ENCODE measurements at places on chromosomes 4 and X.

GRCh38 chr4:8328456-8328855 lies 58.9 kb downstream of the HTRA3 start:
- no peak for DNase-seq

DNA sequence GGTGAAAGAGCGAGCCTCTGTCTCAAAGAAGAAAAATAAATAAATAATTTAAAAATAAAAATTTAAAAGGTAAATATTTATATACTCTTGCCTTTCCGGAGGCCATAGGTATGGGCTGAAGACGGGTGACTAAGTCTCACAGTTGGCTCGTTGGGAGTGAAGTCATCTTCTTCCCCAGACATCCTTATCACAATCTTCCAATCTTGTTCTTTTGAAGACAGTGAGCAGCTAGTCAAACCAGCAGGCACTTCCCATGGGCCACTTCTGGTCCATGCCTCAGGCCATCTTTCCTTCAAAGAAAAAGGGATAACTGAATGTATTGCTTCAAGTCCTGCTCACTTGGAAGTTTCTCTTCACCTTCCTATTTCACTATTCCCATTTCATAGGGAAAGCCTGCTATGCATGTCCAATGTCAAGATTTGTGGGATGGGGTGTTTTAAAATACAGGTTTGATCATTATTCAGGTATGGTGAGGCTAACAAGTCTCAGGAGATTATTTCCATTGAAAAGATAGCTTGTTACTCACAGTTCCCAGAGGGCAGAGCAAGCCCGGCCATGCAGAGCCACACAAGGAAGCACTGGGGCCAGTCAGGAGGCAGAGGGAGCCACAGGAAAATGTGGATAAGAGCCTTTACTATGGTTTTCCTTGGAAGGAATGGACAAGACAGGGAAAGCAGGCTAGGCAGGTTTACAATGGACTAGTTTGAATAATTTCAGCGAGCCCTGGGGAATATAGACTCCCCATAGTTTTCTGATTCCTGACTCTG lies 33.3 kb upstream of the VCX2 start:
- DNase-seq: no peak

DNA sequence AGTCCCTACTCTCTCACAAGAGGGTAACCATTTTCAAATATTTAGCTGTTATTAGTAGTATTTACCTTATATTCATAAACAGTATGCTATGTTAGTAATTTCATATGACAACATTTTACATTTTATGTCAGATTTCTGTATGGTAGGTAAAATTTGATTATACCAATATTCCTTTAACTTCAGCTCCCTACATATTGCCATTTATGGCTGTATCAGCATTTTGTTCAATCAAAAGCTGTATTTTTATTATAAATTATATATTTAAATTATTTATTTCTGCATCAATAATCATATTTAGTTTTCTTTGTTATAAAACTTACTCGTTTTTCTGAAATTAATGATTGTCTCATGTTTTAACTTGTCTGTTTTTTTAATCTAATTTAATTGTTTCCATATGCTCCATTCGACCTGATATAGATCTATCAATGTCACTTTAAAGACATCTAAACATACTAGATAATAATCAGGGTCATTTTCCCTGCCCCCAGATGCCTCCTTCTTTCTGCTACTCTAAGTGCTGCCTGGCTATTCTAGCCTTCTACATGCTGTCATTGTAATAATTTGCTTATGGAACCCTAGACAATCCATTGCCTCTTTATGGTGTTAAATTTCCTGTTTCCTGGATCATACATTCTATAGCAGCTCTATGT lies 1976.7 kb upstream of the ADGRL3 start:
- no peak for DNase-seq

DNA sequence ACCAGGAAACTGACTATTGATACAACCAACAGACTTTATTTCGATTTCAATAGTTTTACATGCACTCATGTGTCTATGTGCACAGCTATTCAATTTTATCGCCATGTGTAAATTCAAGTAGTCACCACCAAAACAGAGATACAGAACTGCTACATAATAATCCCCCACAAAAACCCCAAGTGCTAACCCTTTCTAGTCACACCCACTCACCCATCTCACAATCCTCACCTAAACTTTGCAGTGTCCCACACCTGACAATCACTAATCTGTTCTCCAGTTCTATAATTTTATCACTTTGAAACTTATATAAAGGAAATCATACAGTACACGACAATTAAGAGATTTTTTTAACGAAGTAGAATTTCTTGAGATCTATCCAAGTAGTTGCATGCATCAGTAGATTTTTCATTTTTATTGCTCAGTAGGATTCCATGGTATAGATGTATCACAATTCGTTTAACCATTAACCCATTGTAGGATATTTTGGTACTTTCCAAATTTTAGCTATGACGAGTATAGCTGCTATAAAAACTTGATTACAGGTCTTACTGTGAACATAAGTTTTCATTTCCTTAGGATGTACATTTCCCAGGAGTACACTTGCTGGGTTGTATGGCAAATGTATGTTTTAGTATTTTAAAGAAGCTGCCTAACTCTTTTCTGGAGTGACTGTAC lies 85.9 kb downstream of the CASK start:
- no peak for DNase-seq

DNA sequence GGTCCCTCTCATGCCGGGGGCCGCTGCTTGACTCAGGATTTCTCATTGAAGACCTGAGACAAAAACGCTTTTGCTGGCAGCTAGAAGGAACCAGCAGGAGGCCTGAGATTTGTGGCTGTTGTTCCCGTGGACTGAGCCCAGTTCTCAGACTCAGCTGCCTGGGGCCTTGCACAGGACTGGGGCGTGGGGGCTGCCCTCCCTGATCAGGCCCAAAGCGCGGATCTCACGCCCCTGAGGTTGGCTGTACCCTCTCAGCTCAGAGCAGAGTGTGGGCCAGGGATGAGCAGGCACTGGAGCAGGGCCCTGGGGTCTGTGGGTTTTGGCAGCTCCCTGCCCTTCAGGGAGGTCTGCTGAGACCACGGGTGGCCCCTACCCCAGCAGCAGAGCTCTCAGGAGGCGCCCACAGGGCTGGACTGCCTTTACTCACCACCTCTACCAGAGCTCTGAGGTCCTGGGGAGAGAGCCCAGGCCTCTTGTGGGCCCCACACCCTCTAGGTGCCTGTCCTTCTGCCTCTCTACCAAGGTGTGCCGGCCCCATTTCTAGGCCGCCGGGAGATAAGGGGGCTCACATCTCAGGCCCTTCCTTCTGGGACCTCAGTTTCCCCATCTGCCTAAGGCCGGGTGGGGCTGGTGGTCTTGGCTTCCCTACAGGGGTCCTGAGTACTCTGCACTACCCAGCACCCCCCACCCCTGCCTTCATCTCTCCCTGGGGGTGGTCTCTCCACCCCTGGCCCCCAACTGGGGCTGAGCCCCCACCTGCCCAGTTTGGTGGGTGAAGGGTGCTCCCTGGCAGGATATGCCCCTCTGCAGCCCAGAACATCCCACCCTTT lies 5.6 kb downstream of the MSANTD1 start:
- DNase-seq: no peak

- no peak for DNase-seq
These were observed 1051.7 kb downstream of the C4orf33 start for GRCh38 chr4:130147641-130148040.

DNA sequence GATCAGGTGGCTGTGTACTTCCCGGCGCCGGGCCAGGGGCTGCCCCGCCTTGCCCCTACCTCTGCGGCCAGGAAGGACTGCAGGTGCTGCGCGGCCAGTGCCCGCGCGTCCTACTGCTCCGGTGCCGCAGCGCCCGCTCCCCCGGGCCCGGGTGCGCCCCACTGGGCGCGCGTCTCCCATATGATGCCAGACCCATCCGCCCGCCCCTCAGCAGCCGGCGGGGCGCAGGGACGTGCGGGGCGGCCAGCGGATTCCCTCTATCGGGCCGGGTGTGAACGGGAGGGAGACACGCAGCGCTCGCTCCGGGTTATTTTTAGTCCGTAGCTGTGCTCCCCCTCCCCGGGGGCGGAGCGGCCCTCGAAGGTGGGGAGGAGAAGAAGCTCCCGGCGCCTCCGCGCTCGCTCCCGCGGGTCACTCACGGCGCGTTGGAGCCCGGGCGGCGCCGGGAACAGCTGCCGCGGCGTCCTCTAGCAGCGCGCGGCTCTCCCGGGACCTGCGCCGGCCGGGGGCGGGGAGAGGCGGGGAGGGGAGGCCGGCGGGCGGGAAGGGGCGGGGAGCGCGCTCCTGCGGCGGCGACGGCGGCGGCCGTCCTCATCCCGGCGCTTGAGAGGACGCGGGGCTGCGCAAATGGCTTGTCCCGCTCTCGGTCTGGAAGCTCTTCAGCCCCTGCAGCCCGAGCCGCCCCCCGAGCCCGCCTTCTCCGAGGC lies 103.6 kb downstream of the UCHL1 start:
- DNase-seq: no peak

DNA sequence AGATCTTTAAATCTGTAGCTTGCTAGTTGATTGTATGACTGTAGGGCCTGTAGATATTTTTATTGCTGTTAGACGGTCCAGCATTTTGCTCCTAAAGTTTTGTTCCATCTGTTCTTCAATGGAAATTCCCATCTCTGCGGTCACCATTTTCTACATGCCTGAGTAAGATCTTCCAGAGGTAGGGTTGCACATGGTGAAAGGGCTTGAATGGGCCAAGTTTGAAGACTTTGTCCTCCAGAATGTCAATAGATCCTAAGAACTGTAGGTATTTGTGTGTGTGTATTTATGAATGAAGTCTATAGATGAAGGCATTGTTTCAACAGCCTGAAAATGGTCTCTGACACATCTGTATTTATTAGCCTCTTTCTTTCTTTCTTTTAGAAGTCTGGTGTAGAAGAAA lies 22.3 kb upstream of the TAPT1 start:
- DNase-seq: no peak

DNA sequence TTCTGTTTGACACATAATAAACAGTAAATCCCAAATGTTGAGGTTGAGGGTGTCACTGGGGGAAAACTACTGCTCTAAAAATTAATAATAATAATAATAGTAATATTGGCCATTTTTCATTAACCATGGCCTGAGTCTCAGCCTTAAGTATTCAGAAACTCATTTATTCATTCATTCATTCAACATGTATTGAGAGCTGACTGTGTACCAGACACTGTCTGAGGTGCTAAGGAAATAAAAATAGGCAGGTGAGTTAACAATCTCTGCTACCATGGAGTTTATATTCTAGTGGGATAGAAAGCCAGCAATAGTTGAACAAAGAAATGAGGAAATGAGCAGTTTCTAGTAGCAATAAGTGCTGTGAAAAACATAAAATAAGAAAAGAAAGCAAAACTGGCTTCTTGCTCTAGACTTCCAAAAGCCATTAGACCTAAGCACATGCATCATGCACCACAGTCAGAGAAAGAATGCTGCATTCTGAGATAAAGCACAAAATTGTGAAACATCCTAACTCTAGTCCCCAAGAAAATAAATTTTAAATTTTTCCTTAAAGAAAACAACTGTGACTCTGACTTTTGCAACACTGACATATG lies 278.7 kb downstream of the RCHY1 start:
- DNase-seq: no peak

GRCh38 chr4:52951016-52951415 lies 88.9 kb downstream of the RASL11B start:
- no peak for DNase-seq

GRCh38 chr4:20878806-20879205 lies 178.5 kb downstream of the PACRGL start:
- no peak for DNase-seq

DNA sequence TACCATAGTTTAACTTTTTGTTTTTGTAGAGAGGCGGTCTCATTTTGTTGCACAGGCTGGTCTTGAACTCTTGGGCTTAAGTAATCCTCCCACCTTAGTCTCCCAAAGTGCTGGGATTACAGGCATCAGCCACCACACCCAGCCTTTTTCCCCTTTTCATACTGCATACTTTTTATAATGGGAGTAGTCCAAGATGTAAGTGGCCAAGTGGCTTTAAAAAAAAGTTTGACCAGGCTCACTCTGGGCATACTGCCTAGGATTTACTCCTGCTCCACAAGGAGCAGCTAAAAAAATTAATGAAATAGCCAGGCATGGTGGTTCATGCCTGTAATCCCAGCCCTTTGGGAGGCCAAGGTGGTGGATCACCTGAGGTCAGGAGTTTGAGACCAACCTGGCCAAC lies 6.0 kb downstream of the GRSF1 start:
- no peak for DNase-seq

DNA sequence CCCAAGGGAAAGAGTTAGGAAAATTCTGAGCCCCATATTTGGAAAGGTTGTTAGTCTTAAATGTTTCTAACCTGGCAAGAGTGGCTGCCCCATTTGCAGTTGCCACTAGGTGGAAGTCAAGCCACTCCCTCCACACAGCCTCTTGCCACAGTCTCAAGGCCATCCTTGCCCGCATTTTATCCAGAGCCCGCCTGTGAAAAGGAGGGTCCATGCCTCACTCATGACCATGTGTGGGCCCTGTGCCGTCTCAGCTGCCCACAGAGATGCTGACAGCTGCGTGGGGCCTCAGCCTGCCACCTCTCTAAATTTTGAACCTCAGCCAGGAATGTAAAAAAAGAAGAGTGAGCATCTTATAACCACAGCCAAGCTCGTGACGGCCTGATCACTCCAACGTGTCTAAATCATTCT lies 201.5 kb upstream of the FAM241A start:
- DNase-seq: peak; percentile 1

DNA sequence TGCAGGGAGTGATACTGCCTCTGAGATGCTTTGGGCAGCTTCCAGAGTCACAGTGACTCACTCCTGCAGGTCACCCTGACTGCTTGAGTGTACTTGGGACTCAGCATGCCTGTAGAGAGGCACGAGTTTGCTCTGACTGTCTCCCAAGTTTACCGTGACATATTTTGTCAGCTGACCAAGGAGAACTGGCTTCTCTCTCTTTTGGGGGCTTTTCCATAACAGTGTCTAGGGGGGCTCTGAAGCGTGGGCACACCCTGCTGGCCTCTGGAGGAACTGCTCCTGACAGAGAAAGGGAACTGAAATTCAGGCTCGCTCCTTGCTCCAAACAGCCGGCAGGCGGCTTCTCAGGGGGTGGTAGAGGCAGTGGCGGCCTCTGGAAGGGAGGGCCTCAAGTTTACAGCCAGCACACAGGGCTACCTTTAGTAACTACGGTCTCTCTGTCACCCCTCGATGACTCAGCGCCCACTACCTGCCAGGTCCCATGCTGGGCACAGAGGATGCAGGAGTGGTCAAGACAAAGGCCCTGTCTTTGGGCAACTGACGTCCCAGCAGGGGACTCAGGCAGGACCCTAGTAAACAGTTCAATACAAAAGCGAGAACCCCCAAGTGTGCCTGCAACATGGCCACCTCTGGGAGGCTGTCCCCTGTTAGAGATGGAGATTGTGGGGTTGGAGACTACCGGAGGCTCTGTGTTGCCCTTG lies 17.8 kb downstream of the ZNF185 start:
- no peak for DNase-seq
